ENCODE measurements at places on chromosomes 6 and 20.

DNA sequence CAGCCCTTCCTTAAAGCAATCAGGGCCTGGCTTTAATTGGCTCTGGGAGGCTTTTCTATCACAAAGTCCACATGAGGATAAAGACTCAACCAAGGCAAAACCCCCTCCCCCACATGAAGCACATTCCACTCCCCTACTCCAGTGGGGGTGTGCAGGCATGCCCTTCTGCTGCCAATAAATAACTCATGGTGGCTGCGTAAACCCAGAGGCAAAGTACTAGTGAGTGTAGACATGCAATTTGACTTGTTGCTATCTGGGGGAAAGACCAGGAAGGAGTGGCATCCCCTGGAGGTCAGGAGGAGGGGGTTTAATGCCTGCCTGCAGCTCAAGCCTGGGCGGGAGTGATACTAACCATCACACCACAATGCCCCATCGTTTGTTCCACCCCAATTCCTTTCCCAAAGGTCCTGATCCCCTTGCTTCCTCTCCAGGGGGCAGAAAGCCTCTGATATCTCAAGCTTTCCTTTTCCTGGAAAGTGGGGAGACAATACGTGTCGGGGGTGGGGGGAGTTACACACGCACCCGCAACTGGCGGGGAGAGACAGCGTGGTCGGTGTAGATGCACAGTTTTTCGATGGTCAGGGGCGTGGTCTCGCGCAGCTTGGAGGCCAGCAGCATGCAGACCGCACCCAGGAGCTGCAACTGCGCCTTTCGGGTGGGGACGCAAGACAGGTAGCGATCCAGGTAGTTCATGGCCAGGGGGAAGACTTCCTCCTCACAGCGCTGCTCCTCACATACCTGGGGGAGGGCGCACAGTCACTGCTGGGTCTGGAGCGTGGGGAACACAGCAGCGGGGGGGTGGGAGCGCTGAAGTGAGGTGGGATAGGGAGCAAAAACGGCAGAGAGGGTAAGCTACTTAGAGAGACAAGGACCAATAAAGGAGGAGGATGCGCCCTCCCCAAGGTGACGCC is 1.5 kb downstream of the CCND3 start:
- no peak for DNase-seq

GRCh38 chr6:13044390-13044789 is 283.9 kb downstream of the TBC1D7 start:
- DNase-seq: no peak

DNA sequence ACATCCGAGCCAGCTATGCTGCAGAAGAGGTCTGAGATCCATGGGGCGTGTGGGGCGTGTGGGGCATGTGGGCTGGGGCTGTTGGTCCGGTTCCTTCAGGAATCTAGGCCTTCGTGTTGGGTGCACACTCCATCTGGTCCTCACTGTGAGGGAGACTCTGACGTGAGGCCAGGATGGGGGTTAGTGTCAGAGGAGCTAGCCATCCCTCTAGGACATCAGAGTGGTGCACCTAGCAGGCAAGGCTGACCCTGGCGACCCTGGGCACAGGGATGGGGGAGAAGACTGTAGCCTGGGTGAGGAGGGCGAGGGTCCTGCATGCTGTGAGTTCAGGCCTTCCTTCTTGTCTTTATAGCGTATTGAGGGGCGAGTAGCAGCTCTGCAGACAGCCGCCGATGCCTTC is 8.7 kb upstream of the PTPRA start:
- DNase-seq: no peak

DNA sequence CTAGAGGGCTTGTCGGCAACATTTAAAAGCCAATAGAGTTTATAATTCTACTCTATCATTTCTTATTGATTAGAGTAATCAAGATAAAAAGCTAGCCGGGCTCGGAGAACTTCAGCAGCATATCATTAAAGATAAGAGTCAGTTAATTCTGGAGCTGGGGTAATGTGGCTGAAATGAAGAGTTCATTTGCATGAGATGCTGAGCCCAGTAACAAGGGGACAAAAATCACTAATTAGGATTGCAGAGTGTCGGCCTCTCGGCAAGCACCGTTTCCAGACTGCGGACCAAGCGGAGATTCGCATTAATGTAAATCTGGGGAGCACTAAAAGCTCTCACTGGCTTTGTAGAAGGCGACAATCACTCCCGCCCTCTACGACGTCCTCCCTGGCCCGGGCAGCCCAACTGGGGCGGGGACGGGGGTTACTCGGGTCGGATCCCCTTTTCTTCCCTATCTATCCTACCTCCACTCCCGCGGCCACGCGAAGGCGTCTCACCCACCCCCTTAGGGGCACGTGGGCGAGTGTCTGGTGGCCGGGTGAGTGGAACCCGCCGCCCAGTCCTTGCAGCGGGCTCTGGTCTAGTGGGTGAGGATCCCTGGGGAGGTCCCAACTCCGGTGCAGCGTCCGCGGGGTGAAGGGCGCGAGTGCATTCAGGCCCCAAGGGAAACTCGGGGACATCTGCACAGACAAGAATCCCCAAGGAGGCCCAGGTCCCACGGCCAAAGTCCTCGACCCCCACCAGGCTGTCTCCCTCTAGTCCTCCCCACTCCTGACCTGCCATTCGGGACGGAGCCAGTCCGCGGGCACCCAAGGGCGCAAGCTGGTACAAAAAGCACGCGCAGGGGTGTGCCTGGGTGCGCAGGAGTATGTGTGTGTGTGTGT is 42.2 kb upstream of the OSTM1 start:
- no peak for DNase-seq

DNA sequence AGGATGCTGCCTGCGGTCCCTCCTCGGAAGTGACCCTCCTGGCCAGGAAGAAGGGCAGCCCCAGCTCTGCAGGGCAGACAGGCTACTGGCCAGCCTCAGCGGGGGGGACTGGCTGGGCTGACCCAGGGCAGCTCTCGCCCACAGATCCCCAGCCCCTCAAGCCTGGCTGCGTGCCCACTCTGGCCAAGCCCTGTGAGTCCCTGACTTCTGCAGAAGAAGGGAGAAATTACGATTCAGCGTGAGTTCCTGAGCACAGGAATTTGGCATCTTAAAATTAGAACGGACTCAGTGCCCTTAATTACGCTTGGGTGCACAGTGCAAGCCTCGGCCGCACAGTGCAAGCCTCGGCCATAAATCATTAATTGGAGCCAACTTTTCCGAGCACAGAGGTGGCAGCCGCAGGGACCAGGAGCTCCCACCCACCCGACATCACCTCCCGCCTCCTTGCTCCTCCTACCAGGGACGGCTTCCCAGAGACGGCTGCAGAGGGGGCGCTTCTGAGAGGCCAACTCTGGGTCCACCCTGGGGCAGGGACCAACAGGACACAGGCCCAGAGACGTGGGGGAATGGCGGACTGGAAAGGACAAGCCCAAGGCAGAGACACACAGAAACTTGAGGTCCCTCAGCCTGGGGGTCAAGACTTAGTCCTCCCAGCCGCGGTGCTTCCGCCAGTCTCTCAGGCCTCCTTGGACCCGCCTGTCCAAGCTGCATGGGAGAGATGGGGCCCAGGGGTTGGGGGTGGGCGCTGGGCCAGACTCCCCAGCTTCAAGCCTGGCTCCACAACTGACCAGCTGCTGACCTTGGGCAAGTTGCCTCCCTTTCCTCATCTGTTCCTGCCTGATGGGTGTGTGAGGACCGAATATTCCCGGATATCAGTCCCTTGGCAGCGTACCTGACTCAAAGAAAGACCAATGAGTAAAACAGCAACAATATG is 165.4 kb downstream of the TAF4 start:
- no peak for DNase-seq

DNA sequence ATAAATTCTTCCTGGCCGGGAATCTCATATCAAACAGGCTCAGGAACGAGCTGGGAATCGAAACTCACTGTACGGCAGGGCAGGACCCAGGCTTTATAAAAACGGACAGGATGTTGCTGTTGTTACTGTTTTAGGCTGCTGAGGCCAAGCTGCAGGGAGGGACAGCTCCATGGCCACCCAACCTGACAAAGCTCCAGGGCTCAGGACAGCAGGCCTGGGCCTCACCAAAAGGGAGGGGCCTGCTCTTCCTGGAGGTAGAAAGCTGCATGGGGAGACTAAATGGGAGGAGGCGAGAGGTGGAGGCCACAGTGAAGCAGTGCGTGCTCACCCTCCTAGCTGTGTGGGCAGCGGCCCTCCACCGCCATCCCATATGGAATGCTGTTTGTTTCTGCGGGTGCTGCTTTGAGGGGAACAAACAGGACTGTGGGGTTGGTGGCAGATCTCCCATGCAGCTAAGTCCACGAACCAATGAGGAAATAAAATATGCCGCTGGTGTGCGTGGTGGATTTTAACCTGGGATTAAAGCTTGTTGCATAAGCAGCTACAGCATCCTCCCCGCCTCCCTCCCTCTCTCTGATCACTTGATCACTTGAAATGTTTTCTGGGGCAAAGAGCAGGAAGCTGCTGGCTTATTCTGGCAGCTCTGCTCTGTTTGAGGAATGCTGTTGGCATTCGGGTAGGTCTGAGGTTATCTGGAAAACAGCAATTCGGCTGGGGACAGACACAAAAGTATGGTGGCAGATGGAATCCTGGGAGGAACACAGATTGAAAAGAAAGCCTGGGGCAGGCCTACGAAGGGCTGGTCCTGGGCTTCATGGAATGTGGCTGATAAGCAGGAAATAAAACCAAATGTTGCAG is 2.4 kb upstream of the ZMYND8 start:
- DNase-seq: no peak

- DNase-seq: no peak
These were observed 35.3 kb downstream of the DSTN start for GRCh38 chr20:17605131-17605660.

DNA sequence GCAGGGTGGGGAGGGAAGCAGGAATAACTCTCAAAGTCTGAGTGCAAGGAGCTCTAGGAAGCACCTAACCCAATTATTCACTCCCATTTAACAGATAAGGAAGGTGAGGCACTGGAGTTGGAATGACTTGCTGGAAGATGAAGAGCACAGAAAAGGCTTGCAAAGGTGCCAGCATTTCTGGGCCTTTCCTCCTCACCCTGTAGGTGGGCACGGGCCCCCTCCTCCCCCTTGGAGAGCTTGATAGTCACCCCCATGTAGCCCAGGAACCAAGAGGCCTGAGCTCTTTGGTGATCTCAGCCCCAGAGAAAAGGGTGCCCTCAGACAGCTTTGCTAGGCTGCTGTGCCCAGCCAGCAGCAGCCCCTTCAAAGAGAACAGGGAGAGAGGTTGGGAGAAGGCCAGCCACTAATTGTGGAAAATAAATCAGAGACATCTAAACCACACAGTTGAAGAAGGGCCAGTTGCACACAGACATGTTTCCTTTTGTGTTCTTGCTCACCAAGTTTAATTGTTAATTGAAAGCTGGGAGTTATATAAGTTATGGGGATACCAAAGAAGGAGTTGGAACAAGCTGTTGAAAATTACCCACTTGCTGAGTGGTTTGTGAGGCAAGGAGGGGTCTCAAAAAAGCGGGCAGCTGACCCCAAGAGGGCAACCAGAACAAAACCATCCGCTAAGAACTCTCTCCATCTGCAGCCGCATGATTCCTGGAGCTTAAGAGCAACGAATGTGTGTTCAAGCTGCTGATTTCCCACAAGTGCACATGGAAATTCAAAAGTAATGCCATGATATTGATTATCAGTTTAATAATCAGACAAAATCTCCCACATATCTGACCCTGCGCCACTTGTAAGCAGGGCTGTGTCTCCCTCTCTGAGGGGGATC is 77.0 kb downstream of the MRPL14 start:
- no peak for DNase-seq

GRCh38 chr20:33172781-33173180 is 4.8 kb downstream of the BPIFA2 start:
- no peak for DNase-seq

GRCh38 chr6:42093582-42094329 is 43.4 kb downstream of the TAF8 start:
- no peak for DNase-seq

DNA sequence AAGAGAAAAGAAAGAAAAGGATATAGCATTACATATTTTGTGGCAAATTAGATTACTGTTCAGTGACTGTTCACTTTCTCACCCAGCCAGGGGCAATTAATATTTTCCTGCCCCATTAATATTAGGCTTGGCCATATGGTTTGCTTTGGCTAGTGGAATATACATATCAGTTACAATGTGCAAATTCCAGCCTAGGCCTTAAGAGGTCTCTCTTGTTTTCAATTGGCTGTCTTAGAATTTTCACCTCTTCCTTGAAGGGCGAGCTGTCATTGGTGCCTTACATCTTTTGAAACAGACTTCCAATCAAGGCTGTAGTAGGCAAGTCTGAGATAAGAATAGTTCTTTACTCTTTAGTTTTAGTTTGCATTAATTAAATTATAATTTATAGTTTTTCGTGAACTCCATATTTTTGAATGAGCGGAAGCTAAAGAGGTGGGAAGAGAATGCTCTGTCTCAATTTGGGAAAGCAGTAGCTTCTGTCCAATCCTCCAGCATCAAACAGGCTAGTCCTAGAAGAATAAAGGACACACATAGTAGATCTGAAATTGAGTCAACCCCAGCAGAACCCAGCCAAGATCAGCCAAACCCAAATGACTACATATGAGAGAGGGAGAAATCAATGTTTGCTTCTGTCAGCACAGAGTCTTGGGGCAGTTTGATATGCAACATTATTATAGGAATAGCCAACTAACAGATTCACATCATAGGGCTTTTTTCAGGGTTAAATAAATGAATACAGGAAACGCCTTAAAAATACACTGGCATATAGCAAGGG is 6.3 kb upstream of the CSNK2A1 start:
- DNase-seq: no peak

DNA sequence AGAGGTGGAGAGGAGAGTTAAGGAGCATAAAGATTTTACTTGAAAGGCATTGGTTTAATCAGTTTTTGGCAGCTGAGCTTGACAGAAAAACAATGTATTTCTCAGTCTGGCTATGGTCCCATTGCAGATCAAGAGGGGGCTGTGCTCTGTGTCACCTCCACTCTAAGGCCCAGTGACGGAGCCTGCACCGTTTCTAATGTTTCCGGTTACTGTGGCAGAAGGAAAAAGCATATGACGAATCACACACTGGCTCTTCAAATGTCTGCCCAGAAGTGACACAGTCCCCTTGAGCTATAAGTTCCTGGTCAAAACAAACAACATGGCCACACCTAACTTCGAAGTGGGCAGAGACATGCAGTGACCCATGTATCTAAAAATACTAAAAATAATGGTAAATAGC is 372.0 kb downstream of the PLCB1 start:
- DNase-seq: no peak

DNA sequence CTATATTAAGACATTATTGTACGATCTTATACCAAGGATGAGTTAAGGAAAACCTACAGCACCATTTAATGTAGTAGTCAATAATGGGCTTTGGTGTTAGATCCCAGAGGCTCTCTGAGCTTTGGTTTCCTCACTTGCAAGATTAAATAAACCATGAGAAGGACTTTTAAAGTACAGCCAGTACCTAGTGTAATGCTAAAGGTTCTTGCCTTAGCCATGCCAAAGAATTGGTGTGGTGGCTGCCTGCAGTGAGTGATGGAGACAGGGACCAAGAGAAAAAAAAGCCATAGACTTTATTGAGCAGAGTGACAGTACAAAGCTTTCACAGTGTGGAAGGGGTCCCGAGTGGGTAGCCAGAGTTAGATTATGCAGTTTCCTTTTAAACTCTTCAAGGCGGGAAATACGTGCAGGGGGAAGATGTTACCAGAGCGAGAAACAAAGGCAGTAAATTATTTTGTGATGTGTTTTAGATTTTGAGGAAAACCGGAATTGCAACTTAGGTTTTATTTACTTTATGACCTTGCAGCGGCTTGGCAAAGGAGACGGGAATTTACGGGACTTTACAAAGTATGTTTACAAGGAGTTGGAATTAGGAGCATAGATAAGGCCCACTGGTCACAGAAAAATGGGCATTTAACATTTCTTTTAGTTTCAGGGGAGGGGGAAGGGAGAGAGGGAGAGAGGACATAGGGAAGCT is 100.4 kb downstream of the MYO6 start:
- DNase-seq: no peak

Measured in stimulated activated CD8-positive, alpha-beta memory T cell treated with anti-CD3 and anti-CD28 coated beads, Interleukin-12 subunit alpha, Interleukin-12 subunit beta, amount 100 ng/mL, for 4 hours (primary cell).